ENCODE measurements at places on chromosomes 11 and 22. TPM values are rescaled to one million over a fixed set of nuclear protein-coding genes. Genes with fewer than 3 reads are reported as not detected.
A peak's percentile ranks its signal among the peaks of the same experiment; 100 is the strongest.

- DNase-seq = no peak
These were observed 75.6 kb downstream of the SNX19 start for GRCh38 chr11:130840679-130841078.

GRCh38 chr11:58934945-58935513 is 4.3 kb upstream of the GLYATL1 start:
- DNase-seq = no peak

GRCh38 chr11:124481365-124482323 is 36.1 kb upstream of the OR8B8 start:
- DNase-seq = peak; percentile 63

- no peak for DNase-seq
These were observed 525.8 kb upstream of the FAT3 start for GRCh38 chr11:91698845-91699244.

DNA sequence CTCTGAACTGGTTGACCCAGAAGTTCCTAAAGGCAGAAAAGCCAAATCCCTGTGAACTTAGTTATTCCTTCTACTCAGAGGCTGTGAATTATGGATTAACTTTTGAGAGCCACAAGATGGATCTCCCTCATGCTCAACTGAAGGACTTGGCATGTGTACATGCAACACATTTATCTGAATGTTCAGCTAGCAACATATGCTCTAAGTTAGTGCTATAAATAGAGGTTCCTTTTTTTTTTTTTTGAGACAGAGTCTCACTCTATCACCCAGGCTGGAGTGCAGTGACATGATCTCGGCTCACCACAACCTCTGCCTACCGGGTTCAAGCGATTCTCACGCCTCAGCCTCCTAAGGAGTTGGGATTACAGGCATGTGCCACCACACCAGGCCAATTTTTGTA is 40.1 kb downstream of the EIF4ENIF1 start:
- DNase-seq = no peak

DNA sequence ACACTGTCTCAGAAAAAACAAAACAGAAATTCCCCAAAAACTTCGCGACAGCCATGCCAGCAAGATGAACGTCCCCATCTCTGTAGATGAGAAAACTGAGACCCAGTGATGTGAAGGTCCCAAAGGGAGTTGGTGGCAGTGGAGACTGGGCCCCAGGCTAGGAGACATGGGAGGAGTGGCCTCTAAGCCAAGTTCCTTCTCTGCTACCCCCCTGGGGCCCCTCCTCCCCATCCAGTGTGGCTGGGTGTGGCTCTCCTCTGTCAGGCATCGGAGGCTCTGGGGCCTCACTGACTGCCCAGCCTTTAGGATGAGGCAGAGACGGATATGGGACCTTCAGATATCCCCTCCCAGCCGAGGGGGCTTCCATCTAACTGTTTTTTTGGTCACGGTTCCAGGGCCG is 9.8 kb downstream of the RELT start:
- DNase-seq = no peak

DNA sequence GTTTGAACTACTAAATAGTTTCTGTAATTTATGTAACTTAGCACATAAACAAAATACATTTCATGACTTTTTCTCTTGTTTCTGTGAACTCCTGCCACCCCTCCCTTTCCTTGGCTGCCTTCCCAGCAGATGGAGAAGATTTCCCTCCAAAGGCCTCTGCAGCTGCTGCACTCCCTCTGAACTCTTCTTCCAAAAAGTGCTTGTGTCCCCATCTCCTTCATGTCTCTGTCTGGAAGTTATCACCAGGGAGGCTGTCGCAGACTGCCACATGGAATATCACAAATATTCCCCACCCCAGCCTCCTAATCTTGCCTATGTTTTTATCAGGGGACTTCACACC is 1068.3 kb downstream of the OPCML start:
- no peak for DNase-seq

- DNase-seq = no peak
These were observed 13.2 kb downstream of the RAC2 start for GRCh38 chr22:37230673-37231405.

DNA sequence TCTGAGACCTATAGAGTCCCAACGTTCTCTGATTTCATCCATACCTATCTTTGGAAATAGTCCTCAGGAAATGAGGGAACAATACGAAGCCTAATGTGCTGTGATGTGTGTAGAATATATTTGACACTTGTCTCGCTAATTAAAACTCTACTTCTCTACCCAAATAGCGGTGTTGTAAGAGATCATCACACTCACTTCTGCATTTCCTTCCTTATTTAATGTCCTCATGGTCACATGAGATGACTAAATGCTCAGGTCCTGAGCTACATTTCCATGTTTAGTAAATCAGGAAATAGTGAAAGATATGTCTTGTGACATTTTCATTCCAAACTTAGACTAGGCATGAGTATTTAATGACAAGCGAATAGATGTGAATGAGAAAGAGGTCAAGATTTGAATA is 112.3 kb downstream of the MAML2 start:
- DNase-seq = peak; percentile 82

DNA sequence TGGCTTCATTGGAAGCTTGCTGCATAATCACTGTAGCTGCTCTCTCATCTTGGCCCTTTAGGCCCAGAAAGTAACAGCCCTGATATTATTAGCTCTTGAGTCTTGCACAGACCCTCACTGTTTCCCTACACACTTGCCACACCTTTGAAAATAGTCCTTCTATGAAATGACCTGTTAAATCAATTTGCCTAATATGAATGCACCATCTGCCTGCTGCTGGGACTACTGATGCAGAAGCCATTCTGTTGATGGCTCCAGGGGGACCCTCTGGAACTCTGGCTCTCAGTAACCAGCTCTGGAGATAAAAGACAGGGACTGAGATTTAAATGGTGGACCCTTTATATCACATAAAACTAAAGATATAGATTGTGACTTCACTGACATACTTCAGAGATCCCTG is 14.7 kb upstream of the AMPD3 start:
- DNase-seq = no peak

DNA sequence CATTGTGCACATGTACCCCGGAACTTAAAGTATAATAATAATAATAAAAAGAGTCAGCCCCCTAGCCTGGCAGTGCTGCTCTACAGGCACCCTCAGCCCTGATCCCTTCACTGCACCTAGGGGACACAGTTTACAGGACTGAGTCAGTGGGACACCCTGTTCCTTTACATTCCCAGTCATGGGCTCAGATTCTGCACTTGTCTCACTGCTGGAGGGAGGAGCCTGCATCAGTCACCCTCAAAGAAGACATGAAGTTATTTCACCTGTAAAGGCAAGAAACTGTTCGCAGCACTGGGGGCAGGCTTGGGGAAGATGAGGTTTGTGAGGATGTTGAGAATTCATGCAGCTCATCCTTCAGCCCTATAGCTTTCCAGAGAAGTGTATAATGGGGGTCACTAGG is 50.7 kb upstream of the VPREB1 start:
- no peak for DNase-seq

DNA sequence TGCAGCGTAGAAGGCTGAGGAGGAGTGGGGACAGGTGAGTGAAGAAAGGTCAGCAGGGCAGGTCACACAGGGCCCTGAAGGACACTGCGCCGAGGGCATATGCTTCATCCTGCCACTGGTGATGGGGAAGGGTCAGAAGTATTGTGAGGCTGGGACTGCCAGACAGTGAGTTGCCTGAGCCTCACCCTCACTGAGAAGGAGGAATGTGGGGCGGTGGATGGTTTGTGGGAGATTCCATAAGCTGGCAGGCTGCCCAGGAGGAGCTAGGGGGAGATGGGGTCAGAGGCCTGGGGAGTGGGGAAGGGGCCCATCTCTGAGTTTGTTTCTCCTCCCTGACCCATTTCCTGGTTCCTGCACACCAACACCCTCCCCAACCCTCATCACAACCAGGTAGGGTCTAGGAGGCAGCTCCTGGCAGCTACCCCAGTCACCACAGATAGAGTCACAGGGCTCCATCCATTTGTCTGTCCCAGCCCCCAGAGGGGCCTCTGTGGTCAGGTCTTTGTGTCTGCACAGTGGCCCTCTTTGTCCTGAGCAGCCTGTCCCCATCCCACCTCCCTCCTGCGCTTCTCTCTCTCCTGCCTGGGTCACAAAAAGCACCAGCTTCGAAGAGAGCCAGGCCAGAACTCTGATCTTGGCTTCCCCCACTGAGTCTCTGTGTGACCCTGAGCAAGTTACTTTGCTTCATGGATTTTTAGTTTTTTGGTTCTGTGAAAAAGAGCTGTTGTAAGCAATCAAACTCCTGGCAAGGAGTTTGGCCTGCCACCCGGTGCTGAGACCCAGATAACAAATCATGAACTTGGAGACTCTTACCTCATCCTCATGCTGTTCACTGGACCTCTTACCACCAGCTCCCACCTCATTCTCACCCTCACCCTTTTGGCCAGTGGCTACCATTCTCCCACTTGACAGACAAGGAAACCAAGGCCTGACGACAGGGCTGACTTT is 4.6 kb upstream of the P2RY2 start:
- no peak for DNase-seq

DNA sequence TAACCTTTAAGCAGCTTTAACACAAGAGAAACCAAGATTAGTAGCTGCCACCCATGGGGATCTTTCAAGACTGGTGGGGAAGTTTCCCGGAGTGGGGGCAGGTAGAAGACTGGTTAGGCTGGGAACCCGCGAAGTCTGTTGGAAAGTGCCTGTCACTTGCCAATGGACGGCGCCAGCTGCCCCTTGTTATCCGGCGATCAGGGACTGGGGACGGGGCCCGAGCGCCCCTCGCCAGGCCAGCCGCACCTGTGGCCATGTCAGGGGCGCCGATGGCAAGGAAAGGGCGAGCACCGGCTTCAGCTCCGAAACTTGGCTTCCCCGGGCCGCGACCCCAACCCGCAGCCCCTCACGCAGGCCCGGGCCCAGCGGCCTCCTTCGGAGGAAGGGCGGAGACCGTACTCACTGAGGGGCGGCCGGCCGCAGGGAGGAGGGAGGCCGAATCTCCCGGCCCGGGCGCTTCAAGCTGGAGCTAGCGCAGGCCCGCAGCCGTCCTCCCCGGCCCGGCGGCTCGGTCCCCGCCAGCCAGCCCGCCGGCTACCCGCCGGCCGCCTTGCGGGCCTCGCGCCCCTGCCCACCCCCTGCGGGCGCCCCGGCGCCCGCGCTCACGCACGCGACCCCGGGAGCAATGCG is 539 bp downstream of the EIF4ENIF1 start:
- peak; percentile 46 for DNase-seq

DNA sequence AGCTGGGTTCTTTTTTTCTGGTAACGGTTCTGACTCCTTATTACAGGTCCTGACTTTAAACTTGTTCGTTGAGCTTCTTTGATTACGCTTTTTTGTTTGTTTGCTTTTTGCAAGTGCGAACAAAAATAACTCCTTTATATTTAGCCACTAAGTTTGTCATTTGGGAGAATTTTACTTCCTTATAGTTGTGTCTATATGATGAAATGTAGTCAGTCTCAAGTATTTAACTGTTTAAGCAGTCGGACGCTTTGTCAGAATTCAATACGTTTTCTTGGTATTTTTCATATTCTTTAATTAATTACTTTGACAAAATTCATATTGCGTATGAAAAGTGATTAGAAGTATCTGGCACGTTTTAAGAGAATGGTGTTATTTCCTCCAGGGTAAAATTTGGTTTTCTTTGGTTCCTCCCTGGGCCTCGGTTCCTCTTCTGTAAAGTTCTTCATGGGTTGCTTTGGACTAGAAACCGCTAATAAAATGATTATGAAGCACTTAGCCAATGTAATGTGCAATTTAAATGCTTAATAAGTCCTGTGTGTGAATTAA is 1.3 kb downstream of the CBL start:
- no peak for DNase-seq

GRCh38 chr11:17036666-17037658 is 22.7 kb upstream of the PLEKHA7 start:
- DNase-seq = no peak

- no peak for DNase-seq
These were observed 64.6 kb downstream of the MYEOV start for GRCh38 chr11:69358398-69359020.

GRCh38 chr11:44611687-44612434 is 46.4 kb downstream of the CD82 start:
- no peak for DNase-seq

GRCh38 chr11:86579406-86579731 is 93.0 kb downstream of the ME3 start:
- no peak for DNase-seq

DNA sequence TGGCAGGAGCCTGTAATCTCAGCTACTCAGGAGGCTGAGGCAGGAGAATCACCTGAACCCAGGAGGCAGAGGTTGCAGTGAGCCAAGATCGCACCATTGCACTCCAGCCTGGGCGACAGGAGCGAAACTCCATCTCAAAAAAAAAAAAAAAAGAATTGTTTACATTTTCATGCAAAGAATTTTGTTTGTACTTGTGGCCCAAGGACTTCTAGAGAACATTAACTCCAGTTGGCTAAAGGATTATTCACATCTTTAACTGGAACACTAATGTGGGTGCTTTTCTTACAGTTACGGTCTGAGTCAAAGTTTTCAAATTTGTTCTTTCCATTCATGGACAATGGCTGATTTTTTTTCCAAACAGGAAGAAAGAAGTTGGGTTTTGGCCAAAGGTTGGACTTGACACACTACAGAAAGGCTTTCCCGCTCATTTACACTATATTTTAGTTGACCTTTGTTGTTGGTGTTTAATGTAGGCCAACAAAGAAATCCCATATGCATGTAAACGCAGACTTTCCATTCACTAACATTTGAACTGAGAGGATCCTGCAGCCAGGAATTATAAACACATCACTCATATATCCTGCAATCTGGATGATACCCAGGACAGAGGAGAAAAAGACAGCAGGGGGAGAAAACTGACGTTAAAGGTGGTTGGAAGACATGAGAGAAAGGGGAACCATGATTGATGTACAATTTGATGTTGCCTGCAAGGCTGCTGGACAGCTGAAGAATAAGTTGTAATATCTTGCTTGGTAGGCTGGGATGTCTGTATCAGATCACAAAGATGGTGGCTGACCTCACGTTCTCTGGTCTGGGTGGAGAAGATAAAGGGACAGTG is 13.1 kb downstream of the POU2AF1 start:
- no peak for DNase-seq

- DNase-seq = no peak
These were observed 19.3 kb downstream of the TREH start for GRCh38 chr11:118659953-118660680.

GRCh38 chr11:87423161-87423560 is 385.4 kb downstream of the TMEM135 start:
- no peak for DNase-seq

GRCh38 chr11:67508486-67509121 is 642 bp upstream of the CDK2AP2 start:
- peak; percentile 96 for DNase-seq

- peak; percentile 35 for DNase-seq
These were observed 26.4 kb upstream of the ADORA2A start for GRCh38 chr22:24400726-24401596.

GRCh38 chr11:15367695-15368094 is 253.0 kb downstream of the INSC start:
- no peak for DNase-seq

- no peak for DNase-seq
These were observed 34.2 kb upstream of the CTTN start for GRCh38 chr11:70364178-70364577.

OR52K1 gene
- total RNA-seq = not detected

OR5A1 gene
- not detected for total RNA-seq

CLDN5 gene
- total RNA-seq = 793 TPM

HSD17B12 gene
- total RNA-seq = 89.6 TPM

IRAG1 gene
- total RNA-seq = 0.63 TPM

MMP13 gene
- total RNA-seq = not detected

RNH1 gene
- total RNA-seq = 302 TPM

CCDC89 gene
- not detected for total RNA-seq

IGSF9B gene
- total RNA-seq = not detected

TMX2 gene
- 55.6 TPM for total RNA-seq

ACRV1 gene
- total RNA-seq = not detected

NUMA1 gene
- total RNA-seq = 119 TPM

MPEG1 gene
- not detected for total RNA-seq

MUC5B gene
- total RNA-seq = not detected

GVQW3 gene
- total RNA-seq = 0.38 TPM

KCNQ1OT1 gene
- 0.76 TPM for total RNA-seq

Measured in dermis microvascular lymphatic vessel endothelial cell (primary cell).